Bone marrow (tissue), 2 donors: ENCODE measurements at places on chromosomes 5 and 9.

- DNase-seq = no peak
Measured at GRCh38 chr9:31597977-31598376, 786.5 kb upstream of the ACO1 start.

GRCh38 chr5:82924226-82925060, 152.8 kb downstream of the TMEM167A start:
- no peak for DNase-seq

- DNase-seq = no peak
Measured at GRCh38 chr5:145105384-145105783, 729.8 kb downstream of the PRELID2 start.

- no peak for DNase-seq
Measured at GRCh38 chr5:125054146-125054545, 307.7 kb upstream of the ZNF608 start.

DNA sequence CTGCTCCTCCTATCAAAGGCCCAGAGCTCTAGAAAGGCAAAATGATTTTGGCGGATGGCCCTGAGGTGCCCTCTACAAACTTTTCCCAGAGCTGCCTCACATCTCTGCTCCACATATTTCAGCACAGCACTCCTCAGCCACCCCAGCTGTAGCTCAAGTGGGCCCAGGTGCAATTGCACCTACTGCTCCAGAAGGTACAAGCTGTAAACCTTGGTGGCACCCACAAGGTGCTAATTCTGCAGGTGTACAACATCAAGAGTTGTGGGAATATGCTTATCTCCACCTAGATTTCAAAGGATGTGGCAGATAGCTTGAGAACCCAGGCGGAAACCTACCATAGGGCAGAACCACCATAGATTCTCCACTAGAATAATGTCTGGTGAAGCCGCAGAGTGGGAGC, 432.2 kb downstream of the TMEM232 start:
- no peak for DNase-seq

GRCh38 chr9:81141961-81142360, 547.4 kb downstream of the TLE1 start:
- no peak for DNase-seq
